ENCODE measurements at places on chromosomes 3 and 15.

GRCh38 chr15:70424937-70425411, 327.3 kb upstream of the TLE3 start:
- no peaks in the 10 kb centered on the region for H3K27me3 ChIP-seq
- H3K4me1 ChIP-seq = no peaks in the 10 kb centered on the region
- no peak overlapping the region for H3K27ac ChIP-seq
- H3K4me3 ChIP-seq = no peak overlapping the region
- no peaks in the 10 kb centered on the region for H3K36me3 ChIP-seq

DNA sequence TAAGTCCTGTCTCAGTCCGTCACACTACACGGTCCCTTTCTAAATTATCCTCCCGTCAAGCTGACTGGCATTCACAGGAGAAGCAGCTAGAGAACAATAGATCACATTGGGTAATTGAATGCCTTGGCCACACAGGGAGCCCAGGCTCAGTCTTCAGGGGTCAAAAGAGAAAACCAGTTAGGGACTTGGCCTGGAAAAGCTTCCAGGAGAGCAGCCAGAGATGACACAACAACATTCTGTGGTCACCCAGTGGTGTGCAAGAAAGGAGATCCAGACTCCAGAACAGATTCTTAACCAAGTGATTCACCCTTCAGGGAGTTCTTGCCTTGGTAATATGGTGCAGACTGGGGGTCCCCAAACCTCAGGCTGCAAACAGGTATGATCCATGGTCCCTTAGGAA, 15.9 kb downstream of the ARHGAP31 start:
- no peaks in the 10 kb centered on the region for H3K27me3 ChIP-seq
- no peak for DNase-seq
- no peaks in the 10 kb centered on the region for H3K4me1 ChIP-seq
- no peak overlapping the region for H3K4me3 ChIP-seq
- no peak overlapping the region for H3K27ac ChIP-seq

- no peaks in the 10 kb centered on the region for H3K27me3 ChIP-seq
- H3K27ac ChIP-seq = no peak overlapping the region
- no peaks in the 10 kb centered on the region for H3K36me3 ChIP-seq
- H3K4me1 ChIP-seq = peaks cover 43% of the 10 kb centered on the region
These were observed 6.8 kb downstream of the PTPRG start for GRCh38 chr3:61568127-61568526.

DNA sequence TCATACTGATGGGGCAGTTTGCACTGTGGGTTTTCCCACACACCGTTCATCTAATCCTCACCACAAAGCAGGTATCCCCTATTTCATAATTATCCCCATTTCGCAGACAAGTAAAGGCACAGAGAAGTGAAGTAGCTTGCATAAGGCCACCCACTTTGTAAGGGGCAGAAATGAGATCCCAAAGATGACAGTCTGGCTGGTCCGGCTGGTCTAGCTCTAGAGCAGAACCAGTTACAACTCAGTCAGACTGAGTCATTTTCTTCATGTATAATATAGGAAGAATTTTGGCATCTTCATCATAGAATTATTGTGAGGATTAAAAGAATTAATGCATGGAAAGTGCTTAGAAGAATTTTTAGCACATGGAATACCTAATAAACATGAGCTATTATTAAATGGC, 10.6 kb downstream of the RBP1 start:
- no peak for DNase-seq
- no peak overlapping the region for H3K4me3 ChIP-seq
- no peak overlapping the region for H3K27ac ChIP-seq
- no peaks in the 10 kb centered on the region for H3K27me3 ChIP-seq
- H3K36me3 ChIP-seq = no peaks in the 10 kb centered on the region
- peaks cover 9% of the 10 kb centered on the region for H3K4me1 ChIP-seq

- H3K27ac ChIP-seq = no peak overlapping the region
- H3K4me3 ChIP-seq = no peak overlapping the region
- H3K36me3 ChIP-seq = no peaks in the 10 kb centered on the region
- no peaks in the 10 kb centered on the region for H3K4me1 ChIP-seq
- no peak for DNase-seq
These were observed 215.2 kb downstream of the POLQ start for GRCh38 chr3:121330634-121331033.

GRCh38 chr3:129686941-129687340, 80.5 kb upstream of the PLXND1 start:
- no peak overlapping the region for H3K4me3 ChIP-seq
- H3K27ac ChIP-seq = no peak overlapping the region
- H3K4me1 ChIP-seq = peaks cover 12% of the 10 kb centered on the region
- no peaks in the 10 kb centered on the region for H3K36me3 ChIP-seq
- no peaks in the 10 kb centered on the region for H3K27me3 ChIP-seq

DNA sequence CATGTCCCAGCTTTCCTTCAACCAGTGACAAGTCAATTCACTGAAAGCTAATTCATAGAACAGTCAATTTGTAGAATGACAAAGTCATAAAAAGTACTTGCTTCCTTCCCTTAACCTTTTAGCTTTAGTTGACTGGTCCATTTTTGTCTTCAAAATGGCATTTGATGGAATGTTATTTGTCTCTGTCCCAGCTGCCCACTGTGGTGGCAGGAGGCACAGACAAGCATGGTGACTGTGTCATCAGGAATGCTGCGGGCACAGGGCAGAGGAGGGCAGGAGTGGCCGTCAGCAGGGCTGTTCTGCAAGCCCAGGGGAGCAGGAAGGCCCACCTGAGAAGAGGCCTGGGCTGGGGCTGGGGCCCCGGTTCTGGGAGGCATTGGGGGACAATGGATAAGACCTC, 10.0 kb downstream of the IQSEC1 start:
- H3K27me3 ChIP-seq = no peaks in the 10 kb centered on the region
- H3K4me1 ChIP-seq = no peaks in the 10 kb centered on the region
- H3K36me3 ChIP-seq = no peaks in the 10 kb centered on the region
- peak overlapping the region; percentile 57 for H3K27ac ChIP-seq
- H3K4me3 ChIP-seq = no peak overlapping the region

- H3K27me3 ChIP-seq = no peaks in the 10 kb centered on the region
- H3K4me3 ChIP-seq = no peak overlapping the region
- H3K4me1 ChIP-seq = no peaks in the 10 kb centered on the region
These were observed 44.0 kb downstream of the MFSD1 start for GRCh38 chr3:158845765-158846350.

DNA sequence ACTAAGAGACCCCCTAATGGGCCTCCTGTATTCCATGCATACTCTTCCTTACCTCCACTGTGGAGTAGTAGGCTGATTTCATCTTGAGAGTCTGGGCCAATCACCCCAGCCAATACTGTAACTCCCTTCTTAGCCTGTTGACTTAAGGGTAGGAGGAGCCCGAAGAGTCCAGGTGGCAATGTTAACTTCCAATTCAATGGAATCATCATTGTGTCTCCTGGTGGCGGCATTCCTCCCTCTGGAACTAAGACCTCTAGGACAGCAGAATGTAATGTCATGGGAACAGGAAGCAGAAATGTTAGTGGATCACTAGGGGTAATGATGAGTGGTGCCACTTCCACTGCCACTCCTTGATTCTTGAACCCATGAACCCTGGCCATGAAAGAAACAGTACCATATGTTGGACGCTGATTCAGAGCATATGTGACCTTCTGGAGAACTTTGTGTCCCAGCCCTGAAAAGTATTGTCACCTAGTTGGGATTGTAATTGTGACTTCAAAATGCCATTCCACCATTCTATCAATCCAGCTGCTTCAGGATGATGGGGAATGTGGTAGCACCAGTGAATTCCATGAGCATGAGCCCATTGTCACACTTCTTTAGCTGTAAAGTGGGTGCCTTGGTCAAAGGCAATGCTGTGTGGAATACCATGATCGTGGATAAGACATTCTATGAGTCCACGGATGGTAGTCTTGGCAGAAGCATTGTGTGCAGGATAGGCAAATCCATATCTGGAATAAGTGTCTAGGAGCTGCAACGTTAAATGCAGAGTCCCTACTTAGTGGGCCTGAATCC, 24.9 kb downstream of the NAALADL2 start:
- no peak for DNase-seq
- H3K36me3 ChIP-seq = no peaks in the 10 kb centered on the region
- H3K27me3 ChIP-seq = no peaks in the 10 kb centered on the region
- no peak overlapping the region for H3K27ac ChIP-seq
- no peak overlapping the region for H3K4me3 ChIP-seq

DNA sequence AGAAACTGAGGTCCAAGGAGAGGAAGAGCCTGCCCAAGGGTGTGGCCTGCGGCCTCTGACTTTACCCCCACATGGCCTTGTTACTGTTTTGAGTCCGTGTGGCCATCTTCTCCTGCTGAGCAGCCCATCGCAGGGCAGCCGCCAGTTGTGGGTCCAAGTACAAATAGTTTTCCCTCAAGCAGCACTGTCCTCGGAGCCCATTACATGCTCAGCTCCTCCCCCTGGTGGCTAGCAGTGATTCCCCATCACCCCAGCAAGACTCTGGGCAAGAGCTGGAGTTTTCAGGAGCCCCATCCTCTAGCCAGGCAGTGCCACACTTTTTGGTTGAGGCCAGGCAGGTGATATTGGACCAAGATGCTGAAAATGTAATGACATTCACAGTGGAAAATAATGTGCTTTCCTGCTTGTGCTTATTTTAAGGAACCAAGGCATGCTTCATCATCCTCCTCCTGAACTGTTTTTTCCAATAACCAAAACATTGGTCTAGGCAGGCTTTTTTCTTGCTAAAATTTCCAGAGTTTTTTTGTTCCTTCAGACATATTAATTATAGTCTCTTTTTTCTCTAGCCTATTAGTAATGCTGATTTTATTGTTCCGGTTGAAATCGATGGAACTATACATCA, 23.2 kb upstream of the VILL start:
- no peak overlapping the region for H3K4me3 ChIP-seq
- peak; percentile 81 for DNase-seq
- peaks cover 15% of the 10 kb centered on the region for H3K36me3 ChIP-seq
- no peaks in the 10 kb centered on the region for H3K27me3 ChIP-seq

DNA sequence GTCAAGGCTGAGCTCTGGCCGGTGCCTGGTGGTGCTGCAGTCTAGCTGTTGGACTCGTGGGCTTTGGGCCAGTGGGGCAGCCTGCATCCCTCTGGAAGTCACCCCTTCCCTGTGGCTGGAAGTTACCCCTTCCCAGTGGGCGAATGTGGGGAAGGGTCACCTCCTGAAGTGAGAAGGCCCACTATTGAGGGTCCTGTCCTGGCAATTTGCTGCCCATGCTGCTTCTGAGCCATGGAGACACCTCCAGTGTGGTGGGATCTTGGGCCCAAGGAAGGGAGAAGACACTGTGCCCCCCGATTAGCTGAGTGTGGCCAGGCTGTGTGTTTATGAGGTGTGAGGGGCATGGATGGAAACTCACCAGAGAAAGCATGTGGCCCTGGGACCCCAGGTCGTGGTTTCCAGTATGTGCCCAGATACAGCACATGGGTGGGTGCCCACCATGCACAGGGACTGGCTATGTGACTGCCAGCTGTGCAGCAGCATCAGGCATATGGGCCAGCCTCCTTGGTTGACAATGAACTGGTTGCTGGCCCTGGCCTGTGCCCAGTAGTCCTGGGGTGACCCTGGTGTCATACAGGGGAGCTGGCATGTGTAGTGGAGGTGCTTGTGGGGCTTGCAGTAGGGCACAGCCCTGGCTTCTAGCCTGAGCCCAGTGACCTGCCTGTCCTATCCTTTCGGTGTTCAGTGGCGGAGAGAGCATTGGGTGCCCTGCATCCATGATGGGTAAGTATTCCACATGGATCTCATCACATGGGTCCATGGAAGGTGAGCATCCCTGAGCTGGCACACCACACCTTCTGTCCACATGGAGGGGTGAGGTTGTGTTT, 221.2 kb downstream of the SNRPN start:
- H3K36me3 ChIP-seq = no peaks in the 10 kb centered on the region
- H3K4me3 ChIP-seq = no peak overlapping the region
- no peak overlapping the region for H3K27ac ChIP-seq
- no peak for DNase-seq
- no peaks in the 10 kb centered on the region for H3K4me1 ChIP-seq

- no peak overlapping the region for H3K27ac ChIP-seq
- no peaks in the 10 kb centered on the region for H3K27me3 ChIP-seq
- DNase-seq = no peak
- no peaks in the 10 kb centered on the region for H3K36me3 ChIP-seq
- no peaks in the 10 kb centered on the region for H3K4me1 ChIP-seq
These were observed 185.2 kb upstream of the ZNF385D start for GRCh38 chr3:21936207-21936606.

DNA sequence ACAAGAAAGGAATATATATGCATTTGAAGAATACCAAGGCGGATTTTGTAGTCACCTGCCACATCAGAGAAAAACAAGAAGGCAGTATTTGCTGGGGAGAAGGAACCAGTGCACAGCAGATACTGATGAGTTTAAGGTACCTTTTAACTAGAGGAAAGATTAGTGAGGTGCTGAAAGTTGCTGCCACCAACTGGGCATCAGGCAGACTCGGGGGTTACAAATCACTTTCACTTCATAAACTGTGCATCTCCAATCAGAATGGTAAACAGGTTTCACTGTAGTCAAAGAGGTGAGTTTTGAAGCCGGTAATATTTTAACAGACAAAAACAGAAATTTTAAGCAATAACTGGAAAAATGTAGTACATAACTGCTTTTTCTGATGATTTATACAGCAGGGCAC, 4.1 kb downstream of the FBN1 start:
- H3K4me3 ChIP-seq = peak overlapping the region; percentile 40
- DNase-seq = no peak
- no peaks in the 10 kb centered on the region for H3K4me1 ChIP-seq
- H3K27ac ChIP-seq = peak overlapping the region; percentile 93
- H3K36me3 ChIP-seq = no peaks in the 10 kb centered on the region
- no peaks in the 10 kb centered on the region for H3K27me3 ChIP-seq

GRCh38 chr3:124107104-124107890, 115.4 kb upstream of the ROPN1 start:
- no peak for DNase-seq
- peaks cover 34% of the 10 kb centered on the region for H3K4me1 ChIP-seq
- H3K27ac ChIP-seq = peak overlapping the region; percentile 60
- H3K27me3 ChIP-seq = no peaks in the 10 kb centered on the region

GRCh38 chr3:15102256-15102655, 3.3 kb upstream of the RBSN start:
- no peaks in the 10 kb centered on the region for H3K4me1 ChIP-seq
- peak; percentile 88 for DNase-seq
- no peak overlapping the region for H3K4me3 ChIP-seq
- H3K27ac ChIP-seq = peak overlapping the region; percentile 87
- H3K27me3 ChIP-seq = no peaks in the 10 kb centered on the region

GRCh38 chr15:60374209-60374608, 23.6 kb downstream of the ANXA2 start:
- no peak for DNase-seq
- H3K4me1 ChIP-seq = peaks cover 71% of the 10 kb centered on the region
- peak overlapping the region; percentile 75 for H3K27ac ChIP-seq
- H3K36me3 ChIP-seq = peaks cover 10% of the 10 kb centered on the region
- no peaks in the 10 kb centered on the region for H3K27me3 ChIP-seq

GRCh38 chr3:15305359-15305844, 27.0 kb downstream of the SH3BP5 start:
- peaks cover 24% of the 10 kb centered on the region for H3K4me1 ChIP-seq
- no peak overlapping the region for H3K27ac ChIP-seq
- no peak for DNase-seq
- peaks cover 26% of the 10 kb centered on the region for H3K36me3 ChIP-seq

- peaks cover 18% of the 10 kb centered on the region for H3K36me3 ChIP-seq
- H3K4me3 ChIP-seq = no peak overlapping the region
- peaks cover 28% of the 10 kb centered on the region for H3K4me1 ChIP-seq
- DNase-seq = no peak
These were observed 150.1 kb downstream of the PLD1 start for GRCh38 chr3:171660188-171660587.
